ENCODE measurements at places on chromosomes 13 and 19.

- DNase-seq, result no peak
Measured at GRCh38 chr13:36057041-36057440, 74.1 kb downstream of the DCLK1 start.

DNA sequence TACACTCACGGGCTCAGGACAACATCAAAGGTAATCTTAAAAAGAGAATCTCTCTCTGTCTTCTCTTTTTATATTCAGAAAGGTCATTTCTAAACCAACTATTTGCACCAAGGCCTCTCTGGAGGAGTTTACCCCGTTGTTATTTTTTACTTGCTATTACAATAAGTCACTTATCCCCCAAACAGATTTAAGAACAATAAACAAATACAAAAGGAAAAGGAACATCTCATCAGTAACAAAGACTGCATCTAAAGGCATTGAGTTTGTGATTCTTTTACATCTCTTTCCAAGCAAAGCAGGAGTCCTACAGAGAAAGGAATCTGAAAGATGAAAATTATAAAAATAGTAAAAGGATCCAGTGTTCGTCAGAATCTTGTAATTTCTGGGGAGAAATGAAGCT is 75.4 kb downstream of the GGACT start:
- no peak for DNase-seq

GRCh38 chr19:23699521-23699860 is 12.5 kb upstream of the ZNF675 start:
- DNase-seq, result no peak

GRCh38 chr13:83232626-83233025 is 649.6 kb downstream of the SLITRK1 start:
- DNase-seq, result no peak

GRCh38 chr13:51475727-51476501 is 23.1 kb upstream of the INTS6 start:
- no peak for DNase-seq

GRCh38 chr19:55440411-55441105 is 2.5 kb downstream of the SHISA7 start:
- DNase-seq, result no peak
